ENCODE measurements at places on chromosomes 7 and 10.
A peak's percentile ranks its signal among the peaks of the same experiment; 100 is the strongest.

- DNase-seq = no peak
Observed at GRCh38 chr10:92691591-92692079, 1.9 kb downstream of the HHEX start.

- DNase-seq = no peak
Observed at GRCh38 chr10:6563731-6564130, 16.3 kb downstream of the PRKCQ start.

- DNase-seq = peak; percentile 80
Observed at GRCh38 chr7:104943502-104944343, 70.3 kb upstream of the KMT2E start.

DNA sequence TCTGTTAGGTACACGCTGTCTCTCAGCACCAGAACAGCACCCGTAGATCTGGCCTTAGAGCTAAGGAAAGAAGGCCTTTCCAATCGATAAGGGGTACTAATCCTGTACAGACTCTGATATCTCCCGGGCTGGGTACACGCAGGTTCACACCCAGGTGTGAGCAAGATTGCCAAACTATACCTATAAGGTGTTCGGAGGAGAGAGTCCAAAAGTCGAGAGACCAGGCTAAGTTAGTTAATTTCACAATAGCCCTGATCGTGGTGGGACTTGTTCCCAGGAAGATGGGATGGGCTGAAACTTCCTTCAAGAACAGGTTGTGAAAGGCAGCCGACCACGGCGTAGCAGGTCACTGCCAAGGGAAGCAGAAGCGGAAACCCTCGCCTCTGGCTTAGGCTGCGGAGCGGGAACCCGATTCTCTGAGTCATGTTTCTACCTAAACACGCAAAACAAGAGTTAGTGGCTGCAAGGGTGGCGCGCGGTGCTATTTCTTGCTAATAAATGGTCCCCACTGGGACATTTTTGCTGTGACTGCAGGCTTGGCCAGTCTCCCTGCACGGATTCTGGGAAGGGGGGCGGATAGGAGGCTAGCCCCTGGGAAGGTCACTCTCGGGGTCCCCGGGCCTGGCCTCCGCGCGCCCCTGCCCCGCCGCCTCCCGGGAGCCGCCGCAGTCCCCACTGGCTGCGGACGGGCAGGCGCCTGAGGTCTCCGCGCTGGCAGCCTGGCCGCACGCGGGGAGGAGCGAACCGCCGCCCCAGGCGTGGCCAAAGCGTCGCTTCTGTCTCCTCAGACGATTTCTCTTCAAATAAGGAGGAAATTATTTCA is 75.4 kb upstream of the PDSS1 start:
- peak; percentile 40 for DNase-seq

GRCh38 chr10:86371116-86371515 is 4.5 kb upstream of the GRID1 start:
- DNase-seq = no peak

GRCh38 chr7:30162622-30163124 is 27.9 kb downstream of the MTURN start:
- DNase-seq = peak; percentile 74

DNA sequence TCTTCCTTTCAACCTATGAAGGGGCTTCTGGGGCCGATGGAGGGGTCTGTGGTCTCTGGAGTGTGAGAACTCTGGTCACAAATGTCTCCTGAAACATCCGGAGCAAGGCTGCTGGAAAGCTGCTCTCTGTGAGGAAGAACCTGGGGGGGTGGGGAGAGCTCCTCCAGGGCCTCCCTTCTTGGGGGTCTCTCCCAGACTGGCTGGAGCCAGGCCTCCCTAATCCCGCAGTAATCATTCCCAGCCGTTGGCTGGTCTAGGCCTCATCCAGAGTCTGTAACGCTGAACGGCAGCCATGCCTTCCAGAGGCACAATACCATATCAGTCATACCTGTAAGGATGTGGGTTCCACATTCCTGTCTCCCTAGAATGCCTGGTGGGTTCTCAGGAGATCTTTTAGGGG is 4.4 kb upstream of the LZTS2 start:
- DNase-seq = no peak

DNA sequence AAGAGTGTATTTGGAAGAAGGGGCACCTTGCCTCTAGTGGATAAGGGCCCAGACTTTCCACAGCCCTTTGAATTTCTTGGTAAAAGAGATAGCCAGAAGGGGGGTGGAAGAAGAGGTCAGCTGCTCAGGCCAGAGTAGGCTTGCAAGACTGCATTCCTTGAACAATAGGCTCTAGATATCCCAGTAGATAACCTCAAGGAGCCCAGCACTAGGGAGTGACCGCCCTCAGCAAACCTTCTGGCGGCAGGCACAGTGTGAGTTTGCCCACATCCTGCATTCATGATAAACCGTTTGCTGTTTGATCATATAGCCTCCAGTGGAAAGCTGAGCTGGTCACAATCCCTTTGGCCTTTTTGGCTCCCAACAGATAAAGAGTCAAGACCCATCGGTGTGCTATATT is 70.5 kb downstream of the NPY start:
- no peak for DNase-seq

DNA sequence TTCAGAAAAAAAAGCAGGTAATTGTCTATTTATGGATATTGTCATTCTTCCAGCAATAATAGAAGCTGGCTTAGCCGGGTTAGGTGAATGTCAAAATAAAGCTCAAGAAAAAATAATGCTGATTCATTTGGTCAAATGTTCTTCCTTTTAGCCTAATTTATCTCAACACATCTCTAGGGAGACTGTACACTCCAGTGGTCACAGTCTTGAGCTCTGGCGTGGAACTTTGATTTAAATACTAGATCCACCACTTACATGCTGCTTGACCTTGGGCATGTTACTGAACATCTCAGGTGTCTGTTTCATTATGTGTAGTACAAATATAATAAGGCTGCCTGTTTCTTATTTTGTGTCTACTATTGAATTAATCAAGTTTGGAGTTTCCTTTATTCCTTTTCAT is 22.0 kb downstream of the PRTFDC1 start:
- DNase-seq = peak; percentile 27

- DNase-seq = no peak
Observed at GRCh38 chr10:4038000-4038399, 253.0 kb upstream of the KLF6 start.

- no peak for DNase-seq
Observed at GRCh38 chr10:131706476-131706875, 194.3 kb upstream of the PPP2R2D start.

GRCh38 chr7:158094046-158094445 is 493.6 kb downstream of the PTPRN2 start:
- DNase-seq = no peak

- no peak for DNase-seq
Observed at GRCh38 chr7:6571160-6571779, 6.0 kb upstream of the ZDHHC4 start.

- no peak for DNase-seq
Observed at GRCh38 chr10:61941202-61941681, 39.7 kb downstream of the ARID5B start.

- no peak for DNase-seq
Observed at GRCh38 chr7:38452681-38453108, 178.5 kb downstream of the AMPH start.

DNA sequence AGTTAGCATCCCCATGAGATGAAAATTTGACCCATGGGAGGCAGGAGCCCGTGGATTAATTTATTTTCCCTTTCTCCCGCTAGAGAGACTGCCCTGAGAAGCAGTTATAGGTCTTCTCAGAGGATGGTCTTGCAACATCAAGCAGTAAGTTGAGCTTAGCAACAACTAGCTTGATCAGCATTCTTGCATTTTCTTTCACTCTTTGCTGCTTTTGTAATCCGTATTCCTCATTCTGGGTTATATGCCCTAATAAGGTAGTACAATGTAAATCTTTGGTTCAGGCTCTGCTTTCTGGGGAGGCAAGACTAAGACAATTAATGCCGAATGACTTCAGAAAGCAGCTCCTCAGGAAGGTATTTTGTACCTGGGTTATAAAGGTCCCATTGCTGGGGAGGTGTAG is 146.8 kb downstream of the FZD1 start:
- no peak for DNase-seq

DNA sequence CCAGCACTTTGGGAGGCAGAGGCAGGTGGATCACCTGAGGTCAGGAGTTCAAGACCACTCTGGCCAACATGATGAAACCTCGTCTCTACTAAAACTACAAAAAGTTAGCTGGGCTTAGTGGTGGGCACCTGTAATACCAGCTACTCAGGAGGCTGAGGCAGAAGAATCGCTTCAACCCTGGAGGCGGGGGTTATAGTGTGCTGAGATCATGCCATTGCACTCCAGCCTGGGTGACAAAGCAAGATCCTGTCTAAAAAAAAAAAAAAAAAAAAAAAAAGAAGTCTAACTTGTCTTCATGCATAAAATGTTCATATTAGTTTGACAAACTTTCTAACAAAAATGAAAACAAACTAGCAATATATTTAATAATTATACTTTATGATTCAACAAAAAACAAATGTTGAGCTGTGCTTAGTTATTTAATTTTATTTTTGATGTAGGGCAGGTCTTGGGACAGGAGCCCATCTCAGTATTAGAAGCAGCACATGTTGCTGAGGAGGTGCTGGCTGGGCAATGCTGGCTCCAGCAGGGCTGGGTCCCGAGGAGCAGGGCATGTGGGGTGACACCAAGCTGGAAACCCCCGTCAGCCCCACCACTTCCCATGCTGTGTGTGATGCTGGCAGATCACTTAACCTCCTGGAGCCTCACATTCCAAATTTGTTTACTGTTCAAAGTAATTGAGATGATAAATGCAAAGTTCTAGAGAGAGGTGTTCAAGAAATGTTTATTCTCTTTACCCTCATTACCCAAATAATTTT is 335.3 kb upstream of the KLF6 start:
- no peak for DNase-seq

GRCh38 chr10:20481054-20481453 is 416.1 kb downstream of the NEBL start:
- DNase-seq = no peak

GRCh38 chr7:538764-539685 is 19.4 kb upstream of the PDGFA start:
- peak; percentile 16 for DNase-seq

DNA sequence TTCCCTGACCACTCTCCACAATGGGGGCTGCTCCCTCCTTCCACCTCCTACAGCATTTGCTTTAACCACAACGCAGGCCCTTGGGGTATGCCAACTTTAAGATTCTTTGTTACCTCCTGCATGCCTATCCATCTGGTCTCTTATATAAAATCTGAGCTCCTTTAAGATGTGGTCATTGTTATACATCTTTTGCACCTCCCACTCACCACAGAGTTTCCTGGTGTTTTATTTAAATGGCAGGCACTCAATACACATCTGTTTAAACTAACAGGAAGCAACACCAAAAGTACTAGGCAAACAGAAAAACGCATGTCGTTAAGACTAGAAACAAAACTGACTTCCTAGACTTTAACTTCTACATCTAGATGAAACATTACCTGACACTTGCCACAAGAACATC is 36.3 kb downstream of the SLC25A13 start:
- DNase-seq = no peak

DNA sequence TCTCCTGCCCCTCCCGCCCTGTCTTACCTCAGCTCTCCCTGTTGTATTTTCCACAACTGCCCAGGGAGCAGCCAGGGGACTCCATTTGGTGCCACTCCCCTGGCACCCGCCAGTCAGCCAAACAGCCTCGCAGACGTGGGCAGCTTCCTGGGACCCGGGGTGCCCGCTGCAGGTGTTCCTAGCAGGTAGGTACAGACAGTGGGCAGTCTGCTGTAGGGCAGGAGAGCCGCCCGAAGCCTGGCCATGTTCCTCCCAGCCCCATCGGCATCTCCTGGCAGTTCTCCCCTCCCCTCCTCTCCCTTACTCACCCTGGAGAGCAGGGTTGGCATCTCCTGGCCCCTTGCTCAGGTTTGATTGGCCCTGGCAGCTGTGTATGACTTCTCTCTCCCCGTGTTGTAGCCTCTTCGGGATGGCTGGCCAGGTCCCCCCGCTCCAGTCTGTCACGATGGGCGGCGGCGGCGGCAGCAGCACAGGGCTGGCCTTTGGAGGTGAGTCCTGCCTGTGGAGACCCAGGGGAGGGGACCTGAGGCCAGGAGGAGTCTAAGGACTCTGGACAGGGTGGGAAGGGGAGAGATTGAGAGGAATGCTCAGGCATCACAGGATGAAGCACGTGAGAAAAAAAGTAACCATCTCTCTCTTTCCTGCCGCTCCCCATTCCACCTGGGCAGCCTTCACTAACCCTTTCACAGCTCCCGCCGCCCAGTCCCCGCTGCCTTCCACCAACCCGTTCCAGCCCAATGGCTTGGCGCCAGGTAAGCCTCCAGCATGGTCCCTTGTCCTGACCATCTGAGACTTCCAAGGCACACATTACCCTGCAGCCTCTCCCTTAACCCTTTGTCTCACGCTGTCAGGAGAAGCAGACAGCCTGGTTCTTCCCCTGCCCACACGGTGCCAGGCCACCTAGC is 11.3 kb downstream of the SAP25 start:
- DNase-seq = no peak

GRCh38 chr7:21911341-21911875 is 34.3 kb downstream of the CDCA7L start:
- DNase-seq = peak; percentile 15

- no peak for DNase-seq
Observed at GRCh38 chr7:75667938-75668337, 70.8 kb downstream of the HIP1 start.

DNA sequence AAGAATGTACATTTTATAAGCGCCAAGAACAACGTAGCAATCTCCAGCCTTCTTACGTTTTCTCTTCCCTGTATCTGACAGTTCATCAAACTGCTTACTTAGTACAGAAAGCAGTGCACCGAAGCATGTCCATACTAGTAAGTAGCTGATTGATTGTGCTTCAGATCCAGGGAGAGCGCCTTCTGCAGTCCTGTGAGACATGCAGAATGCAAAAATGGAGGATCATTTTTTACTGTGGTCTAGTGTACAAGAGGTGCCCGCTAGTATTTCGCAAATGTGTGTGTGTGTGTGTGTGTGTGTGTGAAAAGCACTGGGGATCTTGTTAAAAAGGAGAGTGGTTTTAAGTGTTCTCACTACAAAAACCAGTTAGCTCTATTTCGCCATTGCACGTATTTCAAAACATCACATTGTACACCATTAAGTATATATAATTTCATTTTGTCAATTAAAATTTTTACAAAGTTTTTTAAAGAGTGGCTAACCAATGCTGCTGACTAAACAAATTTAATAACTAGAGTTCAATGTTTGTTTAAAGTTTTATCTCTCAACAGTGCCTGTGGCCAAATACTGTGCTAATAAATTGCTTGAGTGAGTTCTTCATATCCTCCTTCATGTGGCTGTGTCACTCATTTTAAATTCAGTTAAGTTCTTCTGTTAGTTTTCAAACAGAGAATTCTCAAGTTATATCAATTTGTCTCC is 99.6 kb downstream of the ZMYND11 start:
- DNase-seq = peak; percentile 1

DNA sequence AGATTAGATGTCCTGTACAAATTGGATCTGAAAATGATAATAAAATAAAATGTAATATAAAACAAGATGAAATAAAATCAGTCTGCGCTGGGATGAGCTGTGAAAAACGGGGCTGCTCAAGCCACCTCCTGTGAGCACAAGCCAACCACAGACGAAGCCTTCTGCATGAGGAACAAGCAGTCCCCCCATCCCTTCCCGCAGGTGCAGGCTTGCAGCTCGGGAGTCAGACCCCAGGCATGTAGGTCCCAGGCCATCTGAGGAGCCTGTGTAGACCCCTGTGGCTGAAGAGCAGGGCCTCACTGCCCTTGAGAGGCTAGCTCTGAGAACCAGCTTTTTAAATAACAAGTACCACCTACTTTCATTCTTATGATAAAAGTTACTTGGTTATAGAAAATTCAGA is 123.4 kb downstream of the TNS3 start:
- DNase-seq = no peak

Measured in kidney tubule cell (primary cell).